ENCODE measurements at places on chromosomes 12 and 14.
A peak's percentile ranks its signal among the peaks of the same experiment; 100 is the strongest.

- no peak for DNase-seq
These were observed 103.1 kb downstream of the RFLNA start for GRCh38 chr12:124397807-124398577.

DNA sequence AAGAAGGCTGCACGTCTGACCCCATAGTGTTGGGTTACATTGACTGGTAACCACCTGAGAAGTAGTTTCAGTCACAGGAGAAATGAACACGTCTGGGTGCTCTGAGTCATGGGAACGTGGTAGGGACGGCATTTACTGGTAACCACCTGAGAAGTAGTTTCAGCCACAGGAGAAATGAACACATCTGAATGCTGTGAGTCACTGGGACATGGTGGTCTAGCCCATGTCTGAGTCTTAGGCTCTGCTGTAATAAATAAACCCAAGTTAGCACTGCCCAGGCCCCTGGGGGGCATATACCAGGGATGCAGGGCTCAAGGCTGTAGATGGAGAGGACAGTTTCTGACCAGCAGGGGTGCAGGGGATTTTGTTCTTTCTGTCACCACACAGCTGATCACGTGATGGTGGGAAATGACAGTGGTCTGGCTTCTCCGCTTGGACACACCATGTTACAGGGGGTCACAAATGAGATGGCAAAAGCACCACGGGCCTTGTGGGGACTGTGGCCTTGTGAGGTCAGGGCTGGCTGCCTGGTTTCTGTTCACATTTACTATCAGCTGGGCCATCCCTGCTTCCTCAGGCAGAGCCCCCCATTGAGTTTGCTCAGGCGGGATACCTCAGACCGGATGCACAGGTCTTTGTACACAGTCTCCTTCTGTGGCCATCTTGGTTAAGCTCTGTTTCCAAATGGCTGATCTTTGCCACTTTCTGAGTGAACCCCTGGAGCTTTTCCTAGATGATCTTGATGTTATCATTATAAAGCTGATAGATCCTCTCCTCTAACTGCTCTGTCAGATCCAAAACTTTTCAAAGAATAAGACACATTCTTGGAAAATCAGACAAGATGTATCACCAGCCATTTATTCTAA, 9.8 kb upstream of the C12orf42 start:
- peak; percentile 24 for DNase-seq

DNA sequence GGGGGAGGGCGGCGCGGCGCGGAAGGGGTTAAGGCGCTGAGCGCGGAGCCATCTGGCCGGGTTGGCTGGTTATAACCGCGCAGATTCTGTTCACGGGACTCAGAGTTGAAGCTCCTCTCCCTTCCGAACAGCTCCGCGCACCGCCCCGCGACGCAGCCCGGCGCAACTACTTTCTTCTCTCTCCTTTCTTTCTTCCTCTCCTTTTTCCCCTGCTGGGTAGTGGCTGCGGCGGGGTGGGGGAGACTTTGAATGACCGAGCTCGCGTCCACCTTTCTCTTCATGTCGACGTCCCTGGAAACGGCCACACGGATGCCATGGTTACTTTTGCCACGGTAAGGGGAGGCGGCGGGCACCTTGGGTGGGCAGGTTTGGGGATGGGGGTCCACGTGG, at the start of gene NTF3:
Gene NTF3, plus strand, starts transcription at position 98 of the 390 bp plus-strand sequence. Its CDS starts 217 bp downstream, at position 315.
- peak; percentile 76 for DNase-seq

DNA sequence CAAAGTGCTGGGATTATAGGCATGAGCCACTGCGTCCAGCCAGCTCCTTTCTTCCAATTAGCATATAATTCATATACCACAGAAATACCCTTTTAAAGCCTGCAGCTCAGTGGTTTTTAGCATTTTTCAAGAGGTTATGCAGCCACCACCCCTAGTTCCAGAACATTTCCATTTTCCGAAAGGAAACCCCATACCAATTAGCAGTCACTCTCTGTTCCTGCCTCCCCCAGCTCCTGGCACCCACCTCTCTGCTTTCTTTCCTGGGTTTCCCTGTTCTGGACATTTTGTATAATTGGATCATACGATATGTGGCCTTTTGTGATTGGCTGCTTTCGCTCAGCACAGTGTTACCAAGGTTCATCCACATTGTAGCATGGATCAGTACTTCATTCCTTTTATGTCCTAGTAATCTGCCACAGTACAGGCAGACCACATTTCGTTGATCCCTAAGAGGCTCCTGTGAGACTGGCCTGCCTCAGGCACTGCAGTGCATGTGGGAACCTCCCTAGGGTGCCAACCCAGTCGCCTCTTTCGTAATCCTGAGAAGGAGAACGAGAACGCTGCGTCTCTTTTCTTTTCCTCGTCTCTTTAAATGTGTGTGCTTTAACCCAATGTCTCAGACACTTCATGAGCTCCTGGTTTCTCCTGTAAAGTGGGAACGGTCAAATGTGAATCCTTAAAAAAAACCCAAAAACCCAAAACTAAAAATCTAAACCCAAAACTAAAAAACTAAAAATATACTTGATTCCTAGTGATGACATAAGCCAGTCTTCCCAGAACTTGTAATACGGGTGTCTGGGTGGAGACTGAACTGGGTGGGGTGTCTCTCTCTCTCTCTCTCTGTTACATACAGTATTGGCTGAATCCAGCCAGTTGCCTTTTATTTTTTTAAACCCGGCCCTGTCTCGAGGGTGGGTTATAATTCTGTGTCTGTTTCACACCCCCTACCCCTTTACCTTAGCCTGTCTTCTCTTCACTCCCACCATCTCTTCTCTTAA, 14.7 kb downstream of the AACS start:
- no peak for DNase-seq

DNA sequence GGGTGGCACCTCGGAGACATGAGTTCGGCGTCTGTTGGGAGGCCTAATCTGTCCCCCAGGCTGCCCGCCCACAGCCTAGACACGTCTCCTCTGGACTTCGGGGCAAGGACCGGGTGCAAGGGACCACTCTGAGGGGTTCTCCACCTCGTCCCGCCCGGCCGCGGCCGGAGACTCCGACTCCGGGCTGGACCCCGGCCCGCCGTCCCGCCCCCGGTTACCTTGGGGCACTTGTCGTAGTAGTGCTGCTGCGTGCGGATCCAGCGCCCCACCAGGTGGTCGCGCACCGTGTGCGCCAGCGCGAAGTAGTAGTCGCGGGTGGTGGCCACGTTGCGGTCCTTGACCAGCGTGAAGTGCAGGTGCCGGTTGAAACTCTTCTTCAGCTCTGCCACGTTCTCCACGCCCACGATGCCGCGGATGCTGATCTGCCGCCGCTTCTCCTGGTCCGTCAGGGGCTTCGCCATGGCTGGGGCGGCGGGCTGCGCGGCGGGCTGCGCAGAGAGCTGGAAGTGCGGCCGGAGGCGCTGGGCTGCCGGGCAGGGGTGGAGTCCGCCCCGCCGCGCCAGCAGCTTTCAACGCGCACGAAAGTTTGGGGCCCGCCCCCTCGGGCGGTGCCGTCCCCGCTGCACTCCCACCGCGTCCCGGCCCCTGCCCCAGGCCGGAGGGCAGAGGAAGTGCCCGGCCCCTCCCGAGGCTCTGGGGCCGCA, at the start of gene PYGL:
Gene PYGL, minus strand, starts transcription at position 541 of the 704 bp plus-strand sequence. Its CDS starts 80 bp downstream, at position 461.
- DNase-seq, result peak; percentile 96

GRCh38 chr14:21091821-21092272, 6.6 kb downstream of the ZNF219 start:
- no peak for DNase-seq

GRCh38 chr14:99289394-99290189, 17.6 kb upstream of the BCL11B start:
- DNase-seq, result no peak

GRCh38 chr12:94282675-94283074, 134.3 kb downstream of the PLXNC1 start:
- no peak for DNase-seq

- no peak for DNase-seq
These were observed 330.2 kb upstream of the NOVA1 start for GRCh38 chr14:26928019-26928418.

- DNase-seq, result no peak
These were observed 8.7 kb downstream of the SMIM41 start for GRCh38 chr12:52087961-52088820.

DNA sequence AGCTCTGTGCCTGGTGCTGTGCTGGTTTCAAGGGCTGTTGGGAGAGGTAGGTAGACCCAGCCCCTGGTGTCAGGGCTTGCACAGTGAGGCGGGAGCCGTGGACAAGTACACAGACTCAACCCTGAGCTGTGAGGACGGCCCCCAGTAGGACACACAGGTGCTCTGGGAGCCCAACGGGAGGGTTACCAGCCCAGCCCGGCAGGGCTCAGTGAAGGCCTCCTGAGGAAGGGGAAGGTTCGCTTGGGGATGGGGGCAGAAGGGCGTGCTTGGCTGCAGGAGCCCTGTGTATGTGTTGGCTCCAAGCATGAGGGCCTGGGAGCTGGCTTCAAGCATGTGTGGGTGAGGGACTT, 58.9 kb downstream of the SLC25A47 start:
- no peak for DNase-seq

DNA sequence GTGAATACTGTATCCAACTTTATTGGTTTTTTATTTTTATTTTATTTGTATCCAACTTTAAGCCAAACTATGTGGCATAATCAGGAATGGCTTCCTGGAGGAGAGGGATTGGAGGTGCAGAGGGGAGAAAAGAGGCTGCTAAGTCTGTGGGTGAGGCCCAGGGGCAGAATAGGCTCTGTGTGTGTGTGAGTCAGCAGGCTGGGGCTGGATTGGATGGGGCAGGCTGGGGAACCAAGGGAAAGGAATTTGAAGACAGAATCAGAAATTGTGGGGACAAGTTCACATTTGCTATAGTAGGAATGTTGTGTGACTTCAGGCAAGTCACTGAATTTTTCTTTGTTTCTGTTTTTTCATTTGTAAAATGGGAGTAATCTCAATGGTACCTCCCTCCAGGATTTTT, 12.8 kb upstream of the RILPL1 start:
- DNase-seq, result peak; percentile 26

DNA sequence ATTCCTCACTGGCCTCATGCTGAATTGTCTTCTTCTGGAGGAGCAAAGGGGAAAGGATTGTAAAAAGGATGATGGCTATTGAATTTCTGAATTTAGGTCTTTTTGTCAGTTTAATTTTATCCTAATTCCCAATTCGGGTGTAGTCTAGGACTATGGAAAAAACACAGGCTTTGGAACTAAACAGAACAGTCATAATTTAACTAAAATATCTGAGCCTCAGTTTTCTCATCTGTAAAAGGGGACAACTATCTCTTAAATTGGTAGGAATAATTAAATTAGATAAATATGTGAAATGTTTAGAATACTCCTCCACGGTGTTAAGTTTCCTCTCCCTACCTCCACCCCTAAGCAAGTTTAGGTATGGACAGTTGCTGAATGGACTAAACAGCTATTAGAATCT, 3.2 kb upstream of the SP1 start:
- DNase-seq, result no peak

DNA sequence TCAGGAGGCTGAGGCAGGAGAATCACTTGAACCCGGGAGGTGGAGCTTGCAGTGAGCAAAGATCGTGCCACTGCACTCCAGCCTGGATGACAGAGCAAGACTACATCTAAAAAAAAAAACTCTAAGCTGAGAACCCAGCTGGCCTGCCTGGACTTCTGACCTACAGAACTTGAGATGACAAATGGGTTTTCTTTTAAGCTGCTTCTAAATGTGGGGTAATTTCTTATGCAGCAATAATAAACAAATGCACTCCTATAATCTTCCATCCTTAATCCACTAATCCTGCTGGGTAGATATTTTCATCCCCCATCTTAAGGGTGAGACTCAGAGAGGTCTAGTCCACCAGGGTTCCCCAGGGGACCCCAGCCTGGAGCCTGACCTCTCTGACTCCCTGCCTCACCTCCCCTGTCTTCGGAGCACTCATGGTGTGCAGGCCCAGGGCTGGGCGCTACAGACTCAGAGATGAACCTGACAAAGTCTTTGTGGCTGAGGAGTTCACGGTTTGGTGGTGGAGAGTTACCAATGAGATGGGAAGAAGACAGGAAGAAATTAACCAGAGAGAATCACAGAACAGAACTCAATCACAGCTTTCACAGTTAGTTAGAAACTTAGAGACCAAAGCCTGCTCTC, 39.7 kb upstream of the BDKRB2 start:
- no peak for DNase-seq

DNA sequence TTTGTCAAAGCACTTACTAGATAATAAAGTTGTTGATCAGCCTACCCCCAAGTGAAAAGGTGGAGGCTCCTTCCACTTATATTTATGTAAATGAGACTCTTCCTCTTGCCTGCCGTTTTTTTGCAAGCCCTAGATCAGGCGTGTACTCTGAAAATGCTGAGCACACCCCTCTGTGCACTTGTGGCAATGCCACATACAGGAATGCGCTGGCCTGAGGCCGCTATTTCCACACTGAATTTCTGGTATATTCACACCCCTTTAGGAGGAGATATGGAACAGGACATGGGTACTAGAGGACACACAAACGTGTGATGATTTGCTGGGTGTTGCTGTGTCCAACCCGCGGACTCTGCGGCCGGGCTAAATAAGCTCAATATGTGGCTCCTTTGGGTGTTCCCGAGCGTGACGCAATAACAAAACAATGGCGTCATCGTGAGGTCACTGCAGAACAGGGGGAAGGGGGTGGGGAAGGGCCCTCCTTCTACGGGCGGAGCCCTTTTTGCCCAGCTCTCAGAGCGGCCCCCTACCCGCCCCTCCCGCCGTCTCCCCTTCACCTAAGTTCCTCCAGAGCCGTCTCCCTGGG, 554 bp upstream of the TSPAN31 start:
- DNase-seq, result no peak

DNA sequence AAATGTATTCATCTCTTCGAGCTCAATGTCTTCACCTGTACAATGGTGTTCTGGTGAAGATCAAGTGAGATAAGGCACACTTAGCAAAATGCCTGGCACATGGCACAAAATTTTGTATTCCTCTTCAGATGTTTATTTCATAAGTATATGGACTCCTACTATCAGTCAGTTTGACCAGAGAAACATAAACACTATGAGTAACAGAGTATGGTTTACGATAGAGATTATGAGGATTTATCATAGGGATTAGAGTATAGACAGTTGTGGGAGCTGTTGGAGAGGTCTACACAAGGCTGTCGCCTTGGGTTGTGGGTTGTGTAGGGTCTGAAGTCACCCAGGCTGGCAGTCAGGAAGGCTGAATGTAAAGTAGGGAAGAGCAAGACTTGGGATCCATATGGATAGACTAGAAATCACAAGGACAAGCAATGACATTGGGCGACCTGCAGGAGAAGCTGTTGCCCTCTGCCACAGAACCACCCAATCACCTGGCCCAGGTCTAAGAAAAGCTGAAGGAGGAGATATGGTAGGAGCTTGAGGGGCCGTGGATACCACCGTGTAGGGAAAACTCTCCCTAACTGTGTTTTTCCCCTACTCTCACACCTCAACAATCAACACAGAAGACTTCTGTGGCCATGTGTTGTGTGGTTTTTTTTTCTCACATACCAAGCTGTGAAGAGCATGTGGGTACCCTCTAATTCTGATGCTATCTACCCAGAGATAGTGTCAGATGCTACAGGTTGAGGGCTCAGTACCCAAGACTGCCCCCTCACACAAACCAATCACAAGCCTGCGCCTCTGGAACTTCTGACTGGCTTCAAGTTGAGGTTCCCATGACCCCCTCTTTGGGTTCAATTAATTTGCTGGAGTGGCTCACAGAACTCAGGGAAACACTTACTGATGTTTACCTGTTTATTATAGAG, 27.2 kb upstream of the RESF1 start:
- no peak for DNase-seq

DNA sequence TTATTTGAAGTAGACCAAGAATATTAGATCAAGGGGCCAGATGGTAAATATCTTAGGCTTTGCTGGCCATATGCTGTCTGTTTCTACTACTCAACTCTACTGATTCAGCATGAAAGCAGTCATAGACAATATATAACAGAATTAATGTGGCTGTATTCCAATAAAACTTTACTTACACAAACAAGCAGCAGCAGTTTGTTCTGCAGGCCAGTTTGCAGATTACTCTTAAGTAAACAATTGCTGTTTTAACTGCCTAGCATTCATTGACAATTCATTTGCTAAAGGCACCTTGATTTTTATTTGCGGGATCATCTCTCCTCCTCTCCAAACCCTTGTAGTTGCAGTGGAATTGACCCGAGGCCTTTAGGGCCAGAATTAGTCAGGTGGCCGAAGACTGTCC, 94.1 kb upstream of the GARIN6 start:
- no peak for DNase-seq
